ENCODE measurements at places on chromosomes 1 and 21.

GRCh38 chr1:209783386-209783785, 973 bp downstream of the C1orf74 start:
- DNase-seq: no peak

DNA sequence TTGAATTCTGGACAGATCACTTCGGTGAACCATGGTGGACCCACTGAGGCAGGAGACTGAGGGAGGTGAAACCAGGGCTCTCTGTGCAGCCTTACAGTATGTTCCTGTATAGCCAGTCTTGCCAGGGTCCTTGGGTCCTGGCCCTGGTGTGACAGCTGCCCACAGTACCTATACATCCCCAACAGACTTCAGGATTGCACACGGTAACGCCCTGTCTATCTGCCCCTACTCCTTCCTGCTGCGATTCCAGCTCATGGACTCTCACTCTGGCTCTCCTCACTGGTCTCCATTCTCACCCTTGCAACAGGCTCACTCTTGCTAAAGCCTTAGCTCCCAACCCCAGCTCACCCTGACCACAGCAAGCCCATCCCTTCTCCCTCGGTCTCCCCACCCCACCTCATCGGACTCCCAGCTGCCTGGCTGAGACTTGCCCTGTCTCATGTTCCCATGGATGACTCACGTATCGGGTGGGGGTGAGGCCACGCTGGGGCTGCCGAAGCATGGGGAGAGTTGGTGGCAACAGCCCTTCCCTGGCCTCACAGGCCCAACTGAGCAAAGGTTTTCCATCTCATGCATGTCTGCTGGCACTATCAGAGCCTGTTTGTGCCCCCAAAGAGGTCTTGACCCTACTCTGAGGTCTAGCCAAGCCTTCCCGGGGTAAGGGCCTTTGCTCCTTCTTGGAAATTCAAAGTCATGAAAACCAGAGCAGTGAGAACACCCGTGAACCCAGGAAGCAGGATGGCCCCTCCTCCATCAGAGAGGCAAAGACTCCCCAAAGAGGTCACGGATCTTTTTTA, 7.1 kb downstream of the PHLDA3 start:
- no peak for DNase-seq

DNA sequence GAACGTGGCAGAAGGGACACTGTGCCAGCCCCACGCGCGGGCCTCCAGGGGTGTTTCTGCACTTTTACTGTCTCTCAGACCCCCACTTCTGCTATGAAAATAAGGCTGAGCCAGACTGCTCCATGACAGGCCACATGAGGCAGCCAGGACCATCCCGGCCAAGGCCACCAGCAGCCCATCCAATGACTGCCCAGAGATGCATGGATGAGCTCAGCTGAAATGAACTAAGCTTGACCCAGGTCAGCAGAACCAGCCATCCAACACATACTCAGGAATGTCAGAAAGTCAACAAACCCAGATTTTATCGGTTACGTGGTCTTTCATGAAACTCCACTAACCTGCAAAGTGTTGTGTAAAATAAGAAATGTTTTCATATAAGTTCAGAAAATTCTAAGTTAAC, 51.2 kb downstream of the CCDC185 start:
- no peak for DNase-seq

- DNase-seq: no peak
Measured at GRCh38 chr21:18117176-18117575, 127.5 kb upstream of the CHODL start.

DNA sequence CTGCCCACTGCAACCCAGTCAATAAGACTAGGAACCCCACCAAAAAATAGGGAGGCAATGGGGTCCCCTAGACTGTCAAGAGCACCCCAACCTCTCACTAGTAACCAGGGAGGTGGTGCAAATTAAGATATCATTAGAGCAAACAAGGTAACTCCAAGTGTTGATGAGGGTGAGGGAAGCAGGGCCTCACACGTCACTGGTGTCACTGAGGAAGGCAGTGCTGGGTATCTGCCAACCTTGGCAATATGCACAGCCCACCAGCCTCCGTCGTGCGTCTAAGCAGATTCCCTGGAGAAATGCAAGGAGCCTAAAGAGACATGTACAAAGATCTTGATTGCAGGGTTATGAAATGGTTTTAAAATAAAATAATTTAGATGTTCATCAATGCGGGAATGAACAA, 3.8 kb downstream of the UBASH3A start:
- DNase-seq: no peak

DNA sequence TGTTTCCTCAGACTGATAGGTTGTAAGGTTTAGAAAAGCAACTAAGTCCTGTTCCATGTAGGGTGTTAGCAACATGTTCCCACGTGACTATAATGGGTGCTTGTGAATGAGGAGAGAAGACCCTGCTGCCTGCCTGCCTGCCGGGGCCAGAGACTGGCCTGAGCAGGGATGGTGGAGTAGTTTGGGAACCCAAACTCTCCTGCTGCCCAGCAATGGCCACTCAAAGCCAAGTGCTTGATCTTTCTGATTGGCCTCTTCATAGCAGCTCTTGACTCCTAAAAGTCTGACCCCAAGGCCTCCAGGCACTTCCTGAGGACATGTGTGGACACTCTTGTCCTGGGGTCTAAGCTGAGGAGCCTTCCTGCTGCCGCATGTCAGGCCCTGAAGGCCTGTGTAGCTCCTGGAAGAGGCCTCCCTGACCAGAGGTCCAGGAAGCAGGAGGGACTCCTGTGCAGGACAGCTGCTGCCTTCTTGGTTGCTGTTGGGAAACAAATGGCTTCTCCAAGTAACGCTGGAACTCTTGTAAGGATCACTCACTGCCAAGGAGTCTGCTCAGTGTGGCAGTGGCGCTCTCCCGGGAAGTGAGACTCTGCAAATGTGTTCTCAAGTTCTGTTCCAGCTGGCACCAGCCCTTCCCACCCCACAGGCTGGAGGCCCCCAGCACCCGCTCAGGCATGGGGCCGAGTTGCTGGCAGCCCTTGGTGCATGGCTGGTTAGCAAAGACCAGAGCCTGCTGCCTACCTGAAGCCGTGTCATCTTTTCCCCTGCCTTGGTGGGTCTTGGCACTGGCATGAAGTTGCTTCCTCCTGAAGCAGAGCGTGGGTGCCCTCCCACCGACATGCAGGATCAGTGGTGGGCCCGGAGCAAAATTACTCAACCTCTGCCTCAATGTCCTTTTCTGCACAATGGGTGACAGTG, 35.5 kb downstream of the MAN1C1 start:
- no peak for DNase-seq

DNA sequence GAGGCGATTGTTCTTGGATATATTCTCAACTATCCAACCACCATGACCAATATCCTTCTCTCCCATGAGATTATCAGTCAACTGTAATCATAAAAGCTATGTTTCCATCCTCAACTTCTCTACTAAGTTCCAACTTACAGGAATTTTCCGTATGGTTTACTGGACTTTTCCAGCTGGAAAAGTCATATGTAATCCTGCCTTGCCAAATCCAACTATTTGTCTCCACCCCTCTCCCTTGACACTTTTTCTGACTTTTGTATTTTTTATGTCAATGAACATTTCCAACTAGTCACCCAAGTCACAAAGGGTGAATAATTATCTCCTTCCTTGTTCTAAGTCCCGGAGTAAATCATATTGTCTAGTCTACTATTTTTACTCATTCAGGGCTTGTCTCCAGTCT, 293.1 kb downstream of the USP25 start:
- no peak for DNase-seq

GRCh38 chr1:16153096-16153998, 2.5 kb downstream of the EPHA2 start:
- DNase-seq: no peak

- no peak for DNase-seq
Measured at GRCh38 chr1:39711966-39712340, 20.7 kb upstream of the HPCAL4 start.

DNA sequence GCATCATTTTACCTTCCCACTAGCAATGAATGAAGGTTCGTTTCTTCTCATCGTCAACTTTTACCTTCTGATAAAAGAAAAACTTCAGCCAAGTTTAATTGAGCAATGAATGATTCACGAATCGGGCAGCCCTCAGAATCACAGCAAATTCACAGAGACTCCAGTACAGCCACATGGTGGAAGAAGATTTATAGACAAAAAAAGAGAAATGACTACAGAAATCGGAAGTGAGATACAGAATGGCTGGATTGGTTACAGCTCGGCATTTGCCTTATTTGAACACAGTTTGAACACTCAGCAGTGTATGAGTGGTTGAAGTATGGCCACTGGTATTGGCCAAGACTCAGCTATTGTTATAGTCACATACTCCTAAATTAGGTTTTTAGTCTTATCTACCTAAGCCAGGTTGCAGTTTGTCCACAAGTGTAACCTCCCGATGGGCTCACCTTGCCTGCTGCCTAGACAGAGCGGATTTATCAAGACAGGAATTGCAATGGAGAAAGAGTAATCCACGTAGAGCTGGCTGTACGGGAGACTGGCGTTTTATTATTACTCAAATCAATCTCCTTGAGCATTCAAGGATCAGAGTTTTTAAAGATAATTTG, 15.3 kb downstream of the AK4 start:
- no peak for DNase-seq

DNA sequence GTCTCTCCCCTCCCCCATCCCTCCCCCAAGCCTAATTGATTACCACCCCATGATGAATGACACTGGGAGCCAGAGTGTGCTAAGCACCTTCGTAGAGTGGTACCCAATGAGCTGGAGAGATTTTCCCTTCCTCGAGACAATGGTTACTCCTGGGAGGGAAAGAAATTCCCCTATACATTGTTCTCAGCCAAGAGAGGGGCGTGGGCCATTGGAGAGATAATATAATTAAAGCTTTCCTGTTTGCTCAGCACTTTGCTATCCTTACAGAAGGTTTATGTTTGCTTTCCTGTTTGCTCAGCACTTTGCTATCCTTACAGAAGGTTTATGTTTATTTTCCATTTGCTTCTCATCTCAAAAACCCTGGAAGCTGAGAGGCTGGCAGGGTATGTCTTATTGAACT, 126.1 kb upstream of the KLHDC7A start:
- no peak for DNase-seq

DNA sequence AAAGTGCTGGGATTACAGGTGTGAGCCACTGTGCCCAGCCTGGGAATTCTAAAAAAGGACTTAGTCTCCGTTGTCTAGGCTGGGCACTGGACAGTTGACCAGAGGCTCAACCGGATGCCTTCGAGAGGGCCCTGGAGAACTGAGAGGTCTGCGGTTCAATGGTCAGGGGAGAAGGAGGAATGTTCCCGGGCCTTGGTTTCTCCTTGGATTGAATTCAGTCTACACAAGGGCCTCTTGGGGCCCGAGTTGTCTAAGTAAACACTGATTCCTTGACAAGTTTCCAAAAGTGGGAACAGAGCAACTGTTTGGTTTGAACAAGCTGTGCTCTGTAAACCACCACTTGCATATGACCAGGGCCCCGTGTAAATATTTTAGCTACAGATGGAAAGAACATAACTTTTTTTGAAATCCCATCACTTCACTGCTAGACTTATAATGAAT, 29.1 kb upstream of the CAPZB start:
- no peak for DNase-seq

DNA sequence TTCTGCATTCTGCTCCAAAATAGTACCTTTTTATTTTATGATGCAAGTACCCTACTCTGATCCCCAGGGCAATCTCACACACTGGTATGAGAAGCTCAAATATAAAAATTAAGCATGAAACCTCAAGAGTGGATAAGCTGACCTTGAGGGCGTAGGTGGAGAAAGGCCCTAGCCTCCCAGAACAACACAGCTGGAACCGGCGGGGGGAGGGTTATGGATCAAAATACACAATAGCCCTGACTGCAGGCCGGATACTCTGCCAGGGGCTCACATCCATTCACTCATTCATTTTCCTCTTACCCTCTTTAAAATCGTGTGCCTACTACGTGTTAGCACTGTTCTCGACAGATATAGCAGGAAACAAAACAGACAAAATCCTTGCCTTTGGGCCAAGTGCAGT, 32.8 kb upstream of the ECE1 start:
- no peak for DNase-seq

DNA sequence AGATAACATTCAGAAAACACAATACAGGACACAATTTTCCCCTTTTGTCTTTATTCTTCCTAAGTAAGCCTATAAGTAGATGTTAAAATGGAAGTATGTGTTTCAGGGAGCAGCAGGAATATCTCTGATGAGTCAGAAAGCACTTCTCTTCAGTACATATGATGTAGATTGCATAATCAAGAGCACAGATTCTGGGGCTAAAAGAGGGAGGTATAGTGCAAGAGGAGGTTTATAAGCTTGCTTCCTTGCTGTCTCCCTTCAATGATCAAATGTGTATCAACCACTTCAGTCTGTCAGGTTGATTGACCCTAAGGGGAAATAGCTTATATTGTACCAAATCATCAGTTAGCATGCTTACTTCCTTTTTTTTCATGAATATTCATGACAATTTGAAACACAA, 822.8 kb downstream of the BRINP3 start:
- DNase-seq: no peak

DNA sequence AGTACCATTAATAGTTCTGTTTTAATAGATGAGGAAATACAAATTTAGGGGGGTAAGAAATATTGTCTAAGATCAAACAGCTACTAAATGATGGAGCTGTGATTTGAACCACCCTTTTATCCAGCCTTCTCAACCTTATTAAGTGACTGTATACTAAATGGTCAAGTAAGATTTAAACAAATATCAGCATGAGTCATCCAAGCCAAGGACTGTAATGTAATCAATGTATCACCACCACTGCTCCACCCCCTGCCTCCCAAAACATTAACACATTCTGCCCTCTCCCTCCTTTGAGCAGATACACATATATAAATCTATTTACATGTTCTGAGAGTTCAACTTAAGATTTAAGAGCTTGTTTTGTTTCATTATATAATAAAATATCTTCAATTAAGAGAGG, 58.9 kb downstream of the LRRC40 start:
- no peak for DNase-seq

GRCh38 chr1:59484096-59484495, 187.2 kb downstream of the FGGY start:
- DNase-seq: no peak

GRCh38 chr1:246527402-246528088, 20.5 kb upstream of the SMYD3 start:
- DNase-seq: no peak

- no peak for DNase-seq
Measured at GRCh38 chr1:170662561-170663403, 1.1 kb upstream of the PRRX1 start.

GRCh38 chr1:175708787-175709186, 34.6 kb downstream of the TNR start:
- DNase-seq: no peak

DNA sequence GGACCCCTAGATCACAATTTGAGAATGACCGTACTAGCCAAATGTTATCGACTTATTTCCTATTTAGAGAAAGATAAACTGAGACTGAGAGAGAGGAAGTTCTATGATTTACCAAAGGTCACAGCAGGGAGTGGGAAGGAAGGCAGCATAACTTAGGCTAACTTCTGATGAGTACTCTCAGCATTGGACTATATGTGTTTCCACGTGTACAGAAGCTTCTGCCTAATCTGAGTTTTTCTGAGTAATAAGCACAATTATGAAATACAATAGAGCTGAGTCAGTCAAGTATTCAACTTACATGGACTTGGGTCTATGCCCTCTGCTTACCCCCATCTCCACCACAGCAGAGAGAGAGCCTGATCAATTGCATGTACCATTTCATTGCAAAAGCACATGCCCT, 88.1 kb upstream of the HIVEP3 start:
- no peak for DNase-seq

All from esophagus squamous epithelium (tissue), 5 donors.